Suppressor macrophage (primary cell): ENCODE measurements at places on chromosomes 2 and 18.

DNA sequence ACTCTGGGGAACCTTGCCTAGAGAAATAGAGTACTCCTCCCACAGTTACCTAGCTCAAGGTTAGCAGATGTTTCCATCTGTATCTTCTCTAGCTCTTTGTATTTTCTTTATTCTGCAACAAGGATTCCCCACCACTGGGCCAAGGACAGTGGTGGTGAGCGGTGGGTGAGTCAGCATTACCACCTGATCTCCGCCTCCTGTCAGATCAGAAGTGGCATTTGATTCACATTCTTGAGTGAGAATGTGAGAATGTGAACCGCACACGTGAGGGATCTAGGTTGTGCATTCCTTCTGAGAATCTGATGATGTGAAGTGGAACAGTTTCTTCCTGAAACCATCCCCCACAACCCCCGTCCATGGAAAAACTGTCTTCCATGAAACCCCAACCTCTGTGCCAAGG is 9.0 kb downstream of the EPB41L3 start:
- no peak for DNase-seq

GRCh38 chr2:8392098-8392866 is 289.6 kb upstream of the ID2 start:
- DNase-seq, result no peak

GRCh38 chr2:152383702-152384101 is 48.7 kb downstream of the FMNL2 start:
- no peak for DNase-seq

DNA sequence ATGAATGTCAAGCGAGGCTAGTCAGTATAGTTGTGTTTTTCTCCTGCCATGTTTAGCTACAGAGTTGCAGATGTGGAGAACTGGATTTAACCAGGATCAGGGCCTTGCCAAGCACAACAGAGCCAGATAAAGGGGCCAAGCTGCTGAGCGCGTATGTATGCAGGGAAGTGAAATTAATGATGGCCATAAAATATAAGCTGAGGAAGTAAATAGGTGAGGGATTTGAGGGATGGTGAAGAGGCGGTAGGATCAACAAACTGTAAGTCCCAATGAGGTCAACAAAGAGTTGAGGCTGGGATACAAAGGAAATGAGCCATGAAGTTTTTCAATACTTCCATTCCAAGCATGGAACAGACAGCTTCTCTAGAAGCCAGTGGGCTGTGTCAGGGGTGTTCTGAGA is 10.6 kb downstream of the LRP2 start:
- no peak for DNase-seq

- peak; percentile 73 for DNase-seq
These were observed at the start of gene STEAP3 for GRCh38 chr2:119223521-119224390. Gene STEAP3, plus strand, starts transcription at chr2:119223834. Its CDS starts 7,179 bp downstream, at chr2:119231013.

- DNase-seq, result no peak
These were observed 74.9 kb downstream of the ID2 start for GRCh38 chr2:8756716-8757115.

- no peak for DNase-seq
These were observed 96.8 kb downstream of the DIS3L2 start for GRCh38 chr2:232058063-232058877.

- no peak for DNase-seq
These were observed 96.5 kb downstream of the EHBP1 start for GRCh38 chr2:62801814-62802523.

- no peak for DNase-seq
These were observed 4.7 kb downstream of the GALNT5 start for GRCh38 chr2:157262248-157262647.

DNA sequence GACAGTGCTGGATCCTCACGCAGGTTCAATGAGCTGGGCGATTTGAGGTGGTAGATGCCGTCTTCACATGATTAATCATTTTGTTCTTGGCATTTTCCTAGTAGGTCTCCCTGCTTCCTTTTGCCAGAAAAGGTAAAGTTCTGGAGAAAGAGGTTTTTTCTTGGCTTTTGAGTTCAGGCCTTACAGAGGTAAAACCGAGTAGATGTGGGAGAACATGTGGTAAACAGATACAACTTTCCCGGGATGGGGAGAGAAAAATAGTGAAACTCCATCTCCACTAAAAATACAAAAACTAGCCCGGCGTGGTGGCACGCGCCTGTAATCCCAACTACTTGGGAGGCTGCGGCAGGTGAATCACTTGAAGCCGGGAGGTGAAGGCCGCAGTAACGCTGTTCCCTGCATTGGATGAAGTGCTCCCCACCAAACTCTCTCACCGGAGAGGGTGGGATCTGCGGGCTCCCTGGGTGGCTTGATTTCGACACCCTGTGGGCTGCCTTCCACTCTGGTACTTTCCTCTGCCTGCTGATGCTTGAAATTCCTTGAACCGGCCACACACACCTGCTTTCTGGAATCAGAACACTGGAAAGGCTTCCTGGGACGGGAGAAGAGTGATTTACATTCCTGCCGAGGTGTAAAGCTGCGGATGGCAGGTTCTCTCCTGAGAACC is 88.8 kb downstream of the ACTR3 start:
- DNase-seq, result no peak

GRCh38 chr2:202918860-202919259 is 6.8 kb downstream of the CARF start:
- no peak for DNase-seq

GRCh38 chr2:240302933-240303595 is 132.4 kb upstream of the GPC1 start:
- DNase-seq, result no peak

DNA sequence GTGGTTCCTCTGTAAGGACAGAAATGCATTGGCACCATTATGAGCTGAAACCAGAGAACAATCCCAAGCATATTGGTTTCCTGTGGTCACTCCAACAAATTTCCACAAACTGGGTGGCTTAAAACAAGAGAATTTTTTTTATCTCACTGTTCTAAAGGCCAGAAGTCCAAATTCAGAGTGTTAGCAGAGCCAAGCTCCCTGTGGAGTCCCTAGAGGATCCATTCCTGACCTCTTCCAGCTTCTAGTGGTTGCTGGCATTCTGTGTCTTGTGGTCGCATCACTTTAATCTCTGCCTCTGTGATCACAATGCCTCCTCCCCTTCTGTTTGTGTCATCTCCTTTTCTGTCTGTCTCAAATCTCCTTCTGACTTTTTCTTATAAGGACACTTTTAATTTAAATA is 380.3 kb downstream of the NYAP2 start:
- no peak for DNase-seq

DNA sequence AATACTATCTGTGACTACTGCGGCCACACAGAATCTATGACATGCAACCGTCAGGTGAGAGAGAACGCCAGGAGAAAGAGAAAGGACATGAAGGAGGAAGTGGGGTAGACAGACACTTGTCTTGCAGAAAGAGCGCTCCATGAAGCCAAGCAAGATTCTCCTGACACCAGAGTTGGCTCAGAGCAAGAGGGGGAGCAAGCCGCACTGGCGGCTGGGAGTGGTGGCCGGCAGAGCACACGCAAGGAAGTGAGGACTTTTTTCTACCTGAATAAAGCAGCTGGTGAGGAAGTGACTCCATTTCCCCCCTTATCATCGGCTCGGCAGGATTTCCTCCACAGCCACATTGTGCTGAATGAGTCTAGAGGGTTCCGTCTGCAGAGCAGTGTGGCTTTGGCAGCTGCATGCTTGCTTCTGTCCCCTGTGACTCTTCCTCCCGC is 181.6 kb downstream of the BCL2 start:
- DNase-seq, result peak; percentile 45

DNA sequence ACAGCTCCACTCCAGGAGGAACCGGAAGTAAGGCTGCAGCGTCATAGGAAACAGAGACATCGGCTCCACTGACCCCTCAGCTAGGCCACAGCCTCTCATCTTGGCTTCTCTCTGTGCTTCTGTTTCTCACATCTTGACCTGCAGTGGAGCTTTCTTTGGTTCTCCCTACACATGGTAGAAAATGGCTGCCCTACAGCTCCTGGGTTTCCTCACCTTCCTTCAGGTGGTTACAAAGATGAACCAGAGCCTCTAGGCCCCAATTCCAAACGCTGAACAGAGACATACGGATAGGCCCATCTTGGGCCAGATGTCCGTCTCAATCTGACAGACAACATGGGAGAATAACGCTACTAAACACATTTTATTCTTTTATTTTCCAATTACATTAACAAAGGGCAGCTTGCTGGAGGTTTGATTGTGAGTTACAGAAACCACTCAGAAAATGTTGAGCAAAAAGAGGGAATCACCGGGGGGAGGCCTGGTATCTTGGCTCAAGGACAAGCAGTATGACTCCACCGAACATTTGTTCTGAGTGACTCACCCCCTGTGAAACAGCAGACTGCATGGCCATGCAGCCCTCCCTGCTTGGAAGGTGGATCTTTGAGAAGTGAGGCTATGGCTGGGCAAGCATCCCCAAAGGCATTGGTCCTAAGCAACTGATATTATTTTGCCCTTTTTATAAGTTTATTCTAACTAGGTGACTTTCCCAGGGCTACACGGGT is 303.5 kb downstream of the CDCA7 start:
- DNase-seq, result no peak

DNA sequence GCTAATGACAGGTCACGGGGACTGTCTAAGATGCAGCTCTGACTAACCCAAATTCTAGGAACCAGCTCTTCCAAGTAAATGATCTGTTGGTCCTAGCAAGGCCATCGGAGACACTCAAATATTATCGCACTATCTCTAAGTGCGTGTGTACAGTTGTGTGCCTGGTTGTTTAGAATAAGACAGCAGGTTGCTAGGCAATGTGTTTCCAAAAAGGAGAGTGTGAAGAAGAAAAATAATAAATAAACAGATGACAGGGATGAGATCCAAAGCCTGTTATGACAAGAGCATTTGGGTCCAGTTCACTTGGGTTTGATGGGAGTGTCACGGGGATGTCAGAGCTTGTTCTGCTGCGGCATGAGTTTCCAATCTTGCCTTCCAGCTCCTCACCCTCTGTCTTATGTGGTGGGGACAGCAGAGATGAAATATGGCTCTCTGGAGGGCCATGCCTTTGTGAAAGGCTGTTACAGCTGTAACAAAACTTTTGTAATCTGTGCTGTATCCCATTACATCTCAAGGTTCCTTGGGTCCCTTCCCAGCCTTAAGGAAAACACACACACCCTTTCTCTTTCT is 127.5 kb upstream of the TNP1 start:
- DNase-seq, result no peak

- DNase-seq, result no peak
These were observed 134.4 kb downstream of the HDAC4 start for GRCh38 chr2:239266434-239266766.

DNA sequence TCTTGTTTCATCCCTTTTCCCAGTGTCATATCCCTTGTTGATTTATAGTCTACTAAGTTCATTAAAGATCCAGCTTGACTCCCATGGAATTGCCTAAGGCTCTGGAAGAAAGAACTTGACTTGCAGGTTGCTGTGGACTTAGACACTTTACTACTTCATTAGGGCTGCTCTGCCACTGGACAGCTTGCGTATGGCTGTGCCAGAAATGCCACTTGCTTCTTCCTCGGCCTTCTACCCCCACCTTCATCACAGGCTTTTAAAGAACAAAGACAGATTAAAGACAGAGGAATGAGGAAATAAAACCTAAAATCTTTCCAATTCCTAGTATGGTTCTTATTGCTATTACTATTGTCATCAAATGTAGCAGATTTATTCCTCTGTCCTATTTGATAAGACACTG is 591.7 kb downstream of the BCL11A start:
- DNase-seq, result no peak

GRCh38 chr2:240124651-240125030 is 11.5 kb downstream of the COPS9 start:
- no peak for DNase-seq

DNA sequence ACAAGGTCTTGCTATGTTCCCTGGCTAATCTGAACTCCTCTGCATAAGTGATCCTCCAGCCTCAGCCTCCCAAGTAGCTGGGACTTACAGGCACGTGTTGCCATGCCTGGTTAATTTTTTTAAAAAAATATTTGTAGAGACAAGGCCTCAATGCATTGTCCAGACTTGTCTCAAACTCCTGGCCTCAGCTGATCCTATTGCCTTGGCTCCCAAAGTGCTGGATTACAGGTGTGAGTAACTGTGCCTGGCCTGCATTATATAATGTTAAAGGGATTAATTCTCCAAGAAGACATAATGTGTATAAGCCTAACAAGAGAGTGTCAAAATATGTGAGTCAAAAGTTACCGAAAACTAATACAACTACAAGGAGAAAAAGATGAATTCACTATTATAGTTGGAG is 32.2 kb downstream of the BUB1 start:
- DNase-seq, result no peak

GRCh38 chr2:223465793-223466192 is 136.4 kb downstream of the SCG2 start:
- peak; percentile 93 for DNase-seq

DNA sequence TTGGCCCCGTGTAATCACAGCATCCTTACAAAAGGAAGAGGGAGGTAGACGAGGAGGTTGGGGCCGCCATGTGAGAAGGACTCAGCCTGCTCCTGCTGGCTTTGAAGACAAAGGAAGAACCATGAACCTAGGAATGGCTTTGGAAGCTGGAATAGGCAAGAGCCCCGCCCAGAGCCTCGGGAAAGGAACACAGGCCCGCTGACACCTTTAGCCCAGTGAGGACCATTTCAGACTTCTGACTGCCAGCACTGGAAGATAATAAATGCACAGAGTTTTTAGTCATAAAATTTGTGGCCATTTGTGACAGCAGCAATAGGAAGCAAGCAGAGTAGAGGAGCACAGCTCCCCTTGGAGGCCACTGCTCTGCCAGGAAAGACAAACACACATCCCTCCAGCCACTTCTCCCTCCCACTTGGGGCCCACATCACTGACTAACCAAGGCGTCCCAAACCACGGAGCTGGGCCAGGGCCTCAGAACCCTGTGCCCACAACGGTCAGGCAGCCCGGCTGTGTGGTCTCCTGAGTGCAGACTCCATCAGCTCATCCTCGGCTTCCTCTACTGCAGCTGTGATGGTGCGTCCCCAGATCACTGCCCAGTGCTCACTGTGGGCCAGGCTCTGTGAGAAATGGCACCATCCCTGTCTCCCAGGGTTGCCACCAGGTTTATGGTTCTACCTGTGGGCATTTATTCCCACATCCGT is 39.7 kb downstream of the TFCP2L1 start:
- no peak for DNase-seq

- peak; percentile 87 for DNase-seq
These were observed at the start of gene NAB1 for GRCh38 chr2:190649035-190649797. Gene NAB1, plus strand, starts transcription at chr2:190649083. Its CDS starts 10,094 bp downstream, at chr2:190659177.

- DNase-seq, result no peak
These were observed 49.0 kb downstream of the SETBP1 start for GRCh38 chr18:44729631-44730101.

DNA sequence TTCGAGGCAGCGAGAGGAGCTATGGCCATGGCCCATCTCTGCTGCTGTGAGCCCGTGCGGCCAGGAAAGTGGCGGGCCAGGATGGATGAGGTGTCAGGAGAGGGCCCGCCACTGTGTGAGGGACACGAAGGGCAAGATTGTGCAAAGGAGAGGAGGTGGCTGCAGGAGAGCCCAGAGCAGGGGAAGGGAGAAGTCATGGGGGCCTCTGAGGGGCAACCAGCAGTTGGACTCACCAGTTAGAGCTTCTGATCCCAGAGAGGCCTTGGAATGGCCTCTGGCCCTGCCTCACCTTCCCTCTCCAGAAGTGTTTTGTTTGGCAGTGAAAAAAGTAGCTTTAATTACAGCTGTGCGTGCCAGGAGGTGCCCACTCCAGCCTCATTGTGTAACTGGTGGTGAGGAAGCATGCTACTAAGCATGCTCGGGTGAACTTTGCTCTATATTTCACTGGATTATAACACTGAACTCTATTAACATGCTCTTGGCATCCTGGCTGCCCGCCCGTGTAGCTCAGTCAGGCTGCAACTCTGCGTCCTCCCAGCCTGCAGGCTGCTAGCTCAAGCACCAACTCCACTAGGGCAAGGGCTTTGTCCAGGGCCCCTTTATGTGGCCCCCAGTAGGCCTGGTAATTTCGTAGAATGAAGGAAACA is 34.2 kb downstream of the IMPA2 start:
- no peak for DNase-seq

- DNase-seq, result peak; percentile 66
These were observed 9.5 kb downstream of the MAPRE2 start for GRCh38 chr18:35050705-35051195.

- peak; percentile 63 for DNase-seq
These were observed 69.6 kb upstream of the CD28 start for GRCh38 chr2:203636588-203637470.
